H1 (cell line): ENCODE measurements at places on chromosomes 2 and 18. TPM values are rescaled to one million over a fixed set of nuclear protein-coding genes. Genes with fewer than 3 reads are reported as not detected.

- no peak for DNase-seq
These were observed 55.9 kb upstream of the ATL2 start for GRCh38 chr2:38432820-38433606.

CYP26B1 gene
- 0.36 and 0.69 TPM in 2 replicates for total RNA-seq

DNA sequence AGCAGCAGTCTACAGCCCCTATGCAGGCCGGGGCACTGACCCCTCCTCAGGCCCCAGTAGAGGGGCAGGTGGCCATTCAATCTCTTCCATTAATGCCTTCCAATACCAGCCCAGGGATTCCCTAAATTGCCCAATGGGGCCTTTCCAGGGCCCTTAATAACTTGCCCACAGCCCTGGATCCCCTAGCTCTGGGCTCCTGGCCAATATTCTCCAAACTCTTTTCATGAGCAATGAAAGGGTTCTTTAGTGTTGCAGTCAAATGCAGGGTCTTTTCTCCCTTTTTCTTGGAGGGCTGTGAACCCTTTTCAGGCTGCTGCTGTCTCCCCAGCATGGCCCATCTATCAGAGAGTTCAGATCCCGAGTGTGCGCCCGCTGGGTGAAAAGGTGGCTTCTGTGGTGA is 41.3 kb upstream of the SLC1A4 start:
- DNase-seq, result no peak

GRCh38 chr2:37809931-37810570 is 115.0 kb upstream of the RMDN2 start:
- no peak for DNase-seq

DNA sequence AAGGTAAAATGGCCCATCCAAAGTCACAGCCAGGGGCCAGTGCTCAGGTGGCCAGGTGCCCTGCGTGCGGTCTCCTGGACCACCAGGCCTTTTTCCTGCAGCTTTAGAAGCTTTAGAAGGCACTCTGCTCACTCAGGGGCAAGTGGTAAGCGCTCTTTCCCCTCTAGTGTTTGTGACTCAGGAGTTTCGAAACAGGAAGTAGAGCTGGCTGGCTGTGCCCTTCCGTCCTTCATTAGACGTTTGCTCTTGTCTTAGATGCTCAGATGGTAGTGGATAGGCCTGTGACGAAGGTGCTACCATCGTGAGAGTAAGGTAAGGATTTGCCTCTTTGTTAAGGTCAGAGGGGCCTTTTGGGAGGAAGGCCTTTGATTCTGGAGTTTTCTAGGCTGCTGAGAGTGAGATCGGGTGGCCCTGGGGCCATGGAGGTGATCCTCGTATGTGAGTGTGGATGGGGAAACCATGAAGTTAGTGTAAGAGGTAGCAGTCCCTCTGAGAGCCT is at the start of gene CASP8:
Gene CASP8, plus strand, starts transcription at position 235 of the 499 bp plus-strand sequence. CDS start 5,951 bp downstream, outside the sequence.
- DNase-seq, result no peak
